Stimulated activated CD8-positive, alpha-beta memory T cell treated with anti-CD3 and anti-CD28 coated beads, Interleukin-4, amount 100 ng/mL, for 24 hours (primary cell): ENCODE measurements at places on chromosomes 13 and 19.

DNA sequence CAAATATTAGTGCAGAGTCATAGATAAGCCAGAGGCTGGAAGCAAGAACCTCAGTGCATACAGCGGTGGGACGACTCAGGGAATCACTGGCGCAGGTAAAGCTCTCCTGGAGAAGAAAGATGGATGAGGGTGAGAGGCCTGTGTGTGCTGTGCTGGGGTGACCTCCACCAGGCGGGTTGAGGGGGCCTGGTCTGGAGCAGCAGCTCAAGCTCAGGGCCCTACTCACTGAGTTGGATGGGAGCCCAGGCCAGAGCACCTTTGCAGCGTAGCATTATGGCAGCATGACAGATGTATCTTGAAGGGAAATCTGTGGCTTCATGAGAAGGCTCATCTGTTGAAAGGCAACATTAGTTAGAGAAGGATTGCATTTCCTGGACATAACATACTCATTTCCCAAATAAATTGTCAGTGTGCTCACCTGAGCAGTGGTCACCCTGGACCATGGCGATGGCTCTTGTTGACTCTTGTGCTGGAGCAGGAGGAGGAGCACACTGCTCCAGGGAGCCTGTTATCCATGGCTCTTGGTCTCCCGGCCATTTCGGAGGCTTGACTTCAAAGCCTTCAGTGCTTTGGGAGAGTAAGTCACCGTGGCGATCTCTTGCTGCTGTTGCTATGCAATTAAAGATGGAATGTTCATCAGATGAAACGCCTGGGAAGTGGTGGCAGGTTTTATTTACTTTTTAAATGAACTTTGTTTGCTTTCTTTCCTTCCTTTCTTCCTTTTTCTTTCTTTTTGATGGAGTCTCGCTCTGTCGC, 25.0 kb downstream of the HNRNPM start:
- no peak for DNase-seq

DNA sequence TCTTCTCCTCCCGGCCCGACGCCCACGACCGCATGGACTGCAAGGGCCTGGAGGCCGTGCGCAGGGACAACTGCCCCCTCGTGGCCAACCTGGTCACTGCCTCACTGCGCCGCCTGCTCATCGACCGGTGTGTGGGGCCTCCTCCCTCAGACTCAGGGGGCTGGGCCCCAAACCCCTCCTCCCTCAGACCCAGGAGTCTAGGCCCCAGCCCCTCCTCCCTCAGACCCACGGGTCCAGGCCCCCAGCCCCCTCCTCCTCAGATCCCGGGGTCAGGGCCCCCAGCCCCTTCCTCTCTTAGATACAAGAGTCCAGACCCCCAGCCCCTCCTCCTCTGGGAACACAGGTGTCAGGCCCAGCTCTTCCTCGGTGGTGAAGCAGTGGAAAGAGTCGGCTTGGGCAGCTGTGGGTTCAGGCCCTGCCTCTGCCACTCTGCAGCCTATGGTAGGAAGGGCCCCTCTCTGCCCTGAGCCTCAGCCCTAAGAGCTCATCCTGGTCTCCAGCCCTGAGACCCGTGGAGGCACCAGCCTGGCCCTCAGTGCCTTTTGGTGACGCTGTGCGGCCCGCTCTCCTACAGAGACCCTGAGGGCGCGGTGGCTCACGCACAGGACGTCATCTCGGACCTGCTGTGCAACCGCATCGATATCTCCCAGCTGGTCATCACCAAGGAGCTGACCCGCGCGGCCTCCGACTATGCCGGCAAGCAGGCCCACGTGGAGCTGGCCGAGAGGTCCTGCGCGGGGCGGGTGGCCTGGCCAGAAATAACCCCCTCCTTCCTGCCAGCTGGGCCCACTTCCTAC, 3.7 kb upstream of the SPIB start:
- peak; percentile 61 for DNase-seq

GRCh38 chr19:39969681-39970424, 1.1 kb upstream of the PSMC4 start:
- no peak for DNase-seq

GRCh38 chr19:42419309-42419708, 7.9 kb downstream of the LIPE start:
- DNase-seq = no peak

DNA sequence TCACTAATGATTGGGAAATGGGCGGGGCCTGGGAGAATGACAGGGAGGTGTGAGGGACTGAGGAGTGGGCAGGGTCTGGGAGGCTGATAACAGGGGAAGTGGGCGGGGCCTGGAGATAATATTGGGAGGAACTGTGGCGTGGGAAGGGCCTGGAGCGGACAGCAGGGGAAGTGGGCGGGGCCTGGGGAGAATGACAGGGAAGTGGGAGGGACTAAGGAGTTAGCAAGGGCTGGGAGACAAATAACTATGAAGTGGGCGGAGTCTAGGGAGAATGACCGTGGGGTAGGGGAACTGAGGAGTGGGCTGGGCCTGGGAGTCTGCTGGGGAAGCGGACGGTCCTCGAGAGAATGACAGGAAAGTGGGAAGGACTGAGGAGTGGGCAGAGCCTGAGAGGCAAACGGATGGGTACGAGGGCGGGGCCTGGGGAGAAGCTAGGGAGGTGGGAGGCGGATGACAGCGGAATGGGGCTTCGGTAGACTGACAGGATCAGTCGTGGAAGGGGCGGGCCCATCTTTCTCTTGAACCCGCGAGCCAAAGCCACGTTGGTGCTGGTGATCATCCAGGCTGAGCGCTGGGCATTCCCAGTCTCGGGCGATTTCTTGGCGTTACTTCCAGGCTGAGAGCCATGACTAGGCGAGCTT, 14.0 kb upstream of the TUBB4A start:
- DNase-seq = peak; percentile 44

- no peak for DNase-seq
Measured at GRCh38 chr19:32880622-32881021, 11.1 kb upstream of the SLC7A9 start.
